ENCODE measurements at places on chromosomes 2 and 18.

GRCh38 chr2:36578343-36579296 lies 19.3 kb downstream of the FEZ2 start:
- no peaks in the 10 kb centered on the region for H3K4me1 ChIP-seq
- H3K36me3 ChIP-seq: peaks cover 32% of the 10 kb centered on the region
- H3K27me3 ChIP-seq: no peaks in the 10 kb centered on the region
- no peak overlapping the region for H3K4me3 ChIP-seq

GRCh38 chr2:69306393-69306821 lies 80.6 kb downstream of the GFPT1 start:
- H3K4me3 ChIP-seq: peak overlapping the region; percentile 40
- H3K36me3 ChIP-seq: no peaks in the 10 kb centered on the region
- no peak overlapping the region for H3K27ac ChIP-seq
- no peak for DNase-seq
- peaks cover 33% of the 10 kb centered on the region for H3K27me3 ChIP-seq

- H3K36me3 ChIP-seq: peaks cover 75% of the 10 kb centered on the region
- no peak overlapping the region for H3K4me3 ChIP-seq
- DNase-seq: no peak
- peak overlapping the region; percentile 87 for H3K27ac ChIP-seq
These were observed 156.7 kb downstream of the TTN start for GRCh38 chr2:178650554-178650953.

- H3K27ac ChIP-seq: no peak overlapping the region
- H3K4me3 ChIP-seq: no peak overlapping the region
- H3K36me3 ChIP-seq: no peaks in the 10 kb centered on the region
These were observed 323.4 kb upstream of the RBMS1 start for GRCh38 chr2:160816916-160817499.

DNA sequence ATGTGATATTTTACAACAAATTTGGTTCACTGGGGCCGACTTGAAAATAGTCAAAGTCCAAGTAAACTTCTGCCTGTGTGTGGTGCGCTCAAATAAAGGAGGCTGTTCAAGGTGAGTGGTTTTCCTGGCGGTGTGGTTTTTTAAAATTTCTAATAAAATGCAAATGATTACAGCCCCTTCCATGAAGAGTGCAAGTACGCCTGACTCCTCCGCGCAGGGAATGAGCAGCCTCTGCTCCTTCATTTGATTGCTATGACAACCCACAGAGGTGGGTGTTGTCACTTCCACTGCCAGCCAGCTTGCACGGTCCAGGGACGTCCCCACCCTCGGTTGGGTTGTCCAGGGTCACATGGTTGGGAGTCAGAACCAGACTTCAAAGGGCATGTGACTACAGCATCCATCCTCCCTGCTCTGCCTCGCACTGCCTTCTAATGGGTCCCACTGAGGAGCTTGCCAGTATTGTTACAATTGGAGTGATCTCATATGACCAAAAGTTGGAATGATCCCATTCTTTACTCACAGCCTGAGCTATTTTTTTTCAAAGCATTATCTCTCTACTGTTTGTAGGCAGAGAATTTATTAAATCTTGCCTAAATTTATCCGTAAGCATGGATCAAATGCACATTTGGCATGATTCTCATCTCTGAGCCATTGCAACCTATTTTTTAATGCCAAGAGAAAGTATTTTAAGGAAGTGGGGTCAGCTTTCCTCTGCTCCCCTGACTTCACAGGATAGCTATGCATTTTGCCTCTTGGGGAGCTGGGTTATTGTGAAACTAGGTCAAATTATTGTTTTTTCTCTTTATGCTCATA lies 121.3 kb downstream of the AGAP1 start:
- DNase-seq: no peak
- H3K27me3 ChIP-seq: no peaks in the 10 kb centered on the region
- no peaks in the 10 kb centered on the region for H3K4me1 ChIP-seq
- no peak overlapping the region for H3K27ac ChIP-seq
- no peak overlapping the region for H3K4me3 ChIP-seq

DNA sequence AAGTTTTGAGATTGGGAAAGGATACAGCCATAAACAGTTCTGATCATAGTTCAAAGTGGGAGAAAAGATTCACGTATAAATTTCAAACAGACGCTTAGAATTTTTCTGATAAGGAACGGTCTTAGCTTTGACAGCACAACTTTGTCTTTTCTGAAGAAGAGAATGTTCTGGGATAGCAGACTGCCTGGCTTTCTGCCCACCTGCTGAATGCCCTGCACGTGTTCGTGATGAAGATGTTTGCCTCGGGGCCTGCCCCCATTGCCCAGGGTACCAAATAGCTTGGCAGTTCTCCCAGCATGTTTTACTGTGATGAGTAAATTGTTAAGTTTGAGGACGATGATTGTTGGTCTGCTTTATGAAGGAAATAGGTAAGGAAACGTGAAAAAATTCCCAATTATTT lies 4.6 kb downstream of the MRPL33 start:
- H3K4me3 ChIP-seq: no peak overlapping the region
- H3K27me3 ChIP-seq: no peaks in the 10 kb centered on the region
- peak; percentile 62 for DNase-seq
- H3K27ac ChIP-seq: no peak overlapping the region
- H3K4me1 ChIP-seq: peaks cover 12% of the 10 kb centered on the region

- peak overlapping the region; percentile 89 for H3K27ac ChIP-seq
- no peak overlapping the region for H3K4me3 ChIP-seq
- no peak for DNase-seq
- H3K36me3 ChIP-seq: no peaks in the 10 kb centered on the region
These were observed 160.8 kb downstream of the FHOD3 start for GRCh38 chr18:36458306-36458705.

GRCh38 chr2:175030380-175031271 lies 25.4 kb upstream of the CHN1 start:
- H3K27ac ChIP-seq: no peak overlapping the region
- H3K27me3 ChIP-seq: no peaks in the 10 kb centered on the region
- H3K4me1 ChIP-seq: peaks cover 2% of the 10 kb centered on the region
- DNase-seq: peak; percentile 65
- H3K4me3 ChIP-seq: no peak overlapping the region

- no peak overlapping the region for H3K27ac ChIP-seq
- H3K4me3 ChIP-seq: no peak overlapping the region
- DNase-seq: no peak
- H3K4me1 ChIP-seq: no peaks in the 10 kb centered on the region
- H3K36me3 ChIP-seq: no peaks in the 10 kb centered on the region
These were observed 14.7 kb upstream of the DAW1 start for GRCh38 chr2:227856697-227857096.

DNA sequence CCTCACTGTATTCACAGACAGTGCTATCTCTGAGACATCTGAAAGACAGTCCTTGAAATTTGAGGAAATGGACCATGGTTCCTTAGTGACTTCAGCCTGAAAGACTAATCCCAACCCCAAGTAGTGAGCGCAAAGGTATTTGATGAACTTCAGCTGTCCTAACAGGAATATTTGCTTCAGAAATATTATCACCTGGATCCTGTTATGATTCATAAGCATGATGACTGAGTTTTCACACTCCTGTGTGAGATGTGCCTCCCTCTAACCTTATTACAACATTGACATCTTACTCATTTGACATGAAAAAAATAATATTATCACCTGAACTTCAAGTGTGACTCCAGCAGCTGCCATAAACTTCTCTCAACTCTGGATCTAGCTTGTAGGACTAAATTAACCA lies 11.6 kb upstream of the MRPL19 start:
- no peaks in the 10 kb centered on the region for H3K4me1 ChIP-seq
- no peak for DNase-seq
- no peaks in the 10 kb centered on the region for H3K36me3 ChIP-seq
- no peak overlapping the region for H3K4me3 ChIP-seq
- peaks cover 3% of the 10 kb centered on the region for H3K27me3 ChIP-seq

GRCh38 chr18:12742453-12742852 lies 39.6 kb downstream of the PSMG2 start:
- no peaks in the 10 kb centered on the region for H3K4me1 ChIP-seq
- no peak overlapping the region for H3K27ac ChIP-seq
- H3K27me3 ChIP-seq: no peaks in the 10 kb centered on the region
- H3K36me3 ChIP-seq: no peaks in the 10 kb centered on the region
- DNase-seq: no peak
- no peak overlapping the region for H3K4me3 ChIP-seq

DNA sequence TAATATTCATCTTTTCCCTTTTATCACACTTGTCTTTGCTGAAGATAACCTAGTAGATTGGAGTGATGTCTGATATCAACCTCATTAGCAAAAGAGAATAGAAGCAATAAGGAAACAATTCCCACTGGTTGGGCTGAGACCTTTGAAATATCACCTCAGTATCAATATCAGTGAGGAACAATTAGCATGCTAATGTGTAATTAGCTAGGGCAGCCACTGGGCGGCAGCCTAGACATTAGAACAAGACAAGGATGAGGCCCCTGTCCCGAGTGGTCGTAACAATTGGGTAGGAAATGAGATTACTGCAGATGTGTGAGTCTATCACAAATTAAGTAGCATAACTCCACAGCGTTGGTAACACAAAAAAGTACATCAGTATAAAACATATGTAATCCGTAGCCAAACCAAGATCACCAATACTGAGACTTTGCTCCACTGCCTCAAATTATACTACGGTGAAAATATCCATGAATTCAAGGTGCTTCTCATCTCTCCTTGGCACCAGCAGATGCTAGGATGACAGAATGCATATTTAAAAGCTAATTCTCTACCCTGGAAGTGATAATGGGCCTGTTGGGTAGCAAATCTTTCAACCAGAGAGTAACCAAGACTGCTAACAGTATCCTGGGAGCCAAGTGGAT lies 99.1 kb downstream of the ALPK2 start:
- H3K4me1 ChIP-seq: peaks cover 10% of the 10 kb centered on the region
- peaks cover 4% of the 10 kb centered on the region for H3K36me3 ChIP-seq
- H3K27ac ChIP-seq: peak overlapping the region; percentile 27
- peak; percentile 68 for DNase-seq
- no peak overlapping the region for H3K4me3 ChIP-seq
- H3K27me3 ChIP-seq: no peaks in the 10 kb centered on the region

GRCh38 chr2:54942373-54942772 lies 107.9 kb downstream of the RTN4 start:
- DNase-seq: no peak
- no peak overlapping the region for H3K4me3 ChIP-seq
- H3K27me3 ChIP-seq: peaks cover 23% of the 10 kb centered on the region
- H3K36me3 ChIP-seq: no peaks in the 10 kb centered on the region
- H3K4me1 ChIP-seq: no peaks in the 10 kb centered on the region

GRCh38 chr18:7632152-7633098 lies 65.3 kb downstream of the PTPRM start:
- no peak for DNase-seq
- H3K36me3 ChIP-seq: no peaks in the 10 kb centered on the region
- H3K4me3 ChIP-seq: no peak overlapping the region
- H3K4me1 ChIP-seq: peaks cover 20% of the 10 kb centered on the region
- H3K27ac ChIP-seq: no peak overlapping the region

GRCh38 chr2:1455466-1455865 lies 42.2 kb downstream of the TPO start:
- no peaks in the 10 kb centered on the region for H3K27me3 ChIP-seq
- peak; percentile 2 for DNase-seq
- no peak overlapping the region for H3K4me3 ChIP-seq
- H3K27ac ChIP-seq: no peak overlapping the region

DNA sequence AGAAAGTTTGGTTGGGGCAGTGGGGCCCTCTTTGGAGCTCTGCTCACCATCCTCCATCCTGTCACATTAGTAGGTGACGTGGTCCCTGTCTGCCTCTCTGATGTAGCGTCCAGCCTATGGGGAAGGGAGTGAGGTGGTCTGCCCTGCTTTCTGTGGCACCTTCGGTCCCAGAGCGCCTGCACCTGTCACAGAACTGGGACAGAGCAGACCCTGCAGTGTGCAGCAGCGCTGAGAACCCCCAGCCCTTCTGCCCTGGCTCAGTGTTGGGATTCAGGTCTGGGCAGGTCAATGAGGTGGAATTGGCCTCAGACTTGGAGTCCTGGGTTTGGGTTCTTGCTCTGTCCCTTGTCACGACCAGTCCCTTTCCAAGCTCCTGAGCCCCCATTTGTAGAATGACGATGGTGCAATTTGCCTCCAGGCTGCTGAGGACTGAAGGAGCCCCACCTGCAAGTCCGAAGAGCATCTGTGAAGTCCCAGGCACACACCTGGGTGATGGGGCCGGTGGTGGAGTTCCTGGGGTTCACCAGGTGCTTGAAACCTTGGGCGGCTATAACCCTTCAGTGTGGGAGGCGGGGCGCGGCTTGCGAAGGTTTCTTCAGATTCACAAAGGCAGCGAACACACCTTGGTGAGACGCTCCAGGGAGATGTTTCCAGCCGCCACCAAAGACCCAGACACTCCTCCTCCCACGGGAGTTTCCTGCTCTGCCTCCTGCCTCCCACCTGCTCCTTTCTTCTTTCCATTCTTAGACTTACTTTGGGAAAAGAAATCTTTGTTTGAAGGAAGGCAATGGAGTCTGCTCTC lies 265.4 kb upstream of the HDAC4 start:
- no peak overlapping the region for H3K27ac ChIP-seq
- no peak overlapping the region for H3K4me3 ChIP-seq
- no peaks in the 10 kb centered on the region for H3K27me3 ChIP-seq

- no peak overlapping the region for H3K4me3 ChIP-seq
- H3K27ac ChIP-seq: no peak overlapping the region
- DNase-seq: peak; percentile 63
- peaks cover 10% of the 10 kb centered on the region for H3K4me1 ChIP-seq
- peaks cover 11% of the 10 kb centered on the region for H3K36me3 ChIP-seq
- no peaks in the 10 kb centered on the region for H3K27me3 ChIP-seq
These were observed 156.1 kb downstream of the MYO1B start for GRCh38 chr2:191401287-191401686.

- no peak overlapping the region for H3K4me3 ChIP-seq
- H3K27ac ChIP-seq: no peak overlapping the region
- no peaks in the 10 kb centered on the region for H3K4me1 ChIP-seq
- no peak for DNase-seq
- H3K36me3 ChIP-seq: no peaks in the 10 kb centered on the region
These were observed 184.0 kb upstream of the PID1 start for GRCh38 chr2:229454934-229455631.

DNA sequence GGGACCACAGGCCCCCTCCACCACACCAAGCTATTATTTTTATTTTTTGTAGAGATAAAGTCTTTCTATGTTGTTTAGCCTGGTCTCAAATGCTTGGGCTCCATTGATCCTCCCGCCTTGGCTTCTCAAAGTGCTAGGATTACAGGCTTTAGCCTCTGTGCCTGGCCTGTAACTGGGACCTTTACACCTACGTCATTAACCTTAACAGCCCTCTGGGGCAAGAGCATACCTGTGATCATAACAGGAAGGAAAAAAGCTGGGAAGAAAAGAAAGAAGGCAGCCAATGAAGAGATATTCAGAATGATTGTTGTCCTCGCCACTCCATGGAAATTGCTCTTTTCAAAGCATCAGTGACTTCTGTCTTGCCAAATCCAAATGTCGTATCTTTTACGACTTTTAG lies 338.2 kb downstream of the LRRTM1 start:
- no peaks in the 10 kb centered on the region for H3K27me3 ChIP-seq
- H3K4me3 ChIP-seq: no peak overlapping the region
- DNase-seq: no peak
- peaks cover 9% of the 10 kb centered on the region for H3K4me1 ChIP-seq
- H3K27ac ChIP-seq: no peak overlapping the region
- H3K36me3 ChIP-seq: no peaks in the 10 kb centered on the region

- no peak for DNase-seq
- no peaks in the 10 kb centered on the region for H3K4me1 ChIP-seq
- H3K4me3 ChIP-seq: no peak overlapping the region
- peaks cover 34% of the 10 kb centered on the region for H3K36me3 ChIP-seq
- no peaks in the 10 kb centered on the region for H3K27me3 ChIP-seq
These were observed 14.7 kb upstream of the ERCC3 start for GRCh38 chr2:127308586-127309138.

GRCh38 chr18:14941256-14941655 lies 193.3 kb downstream of the ANKRD30B start:
- no peak for DNase-seq
- H3K27ac ChIP-seq: no peak overlapping the region
- H3K36me3 ChIP-seq: no peaks in the 10 kb centered on the region
- no peaks in the 10 kb centered on the region for H3K4me1 ChIP-seq
- no peak overlapping the region for H3K4me3 ChIP-seq

Data from cardiac muscle cell (in vitro differentiated cells and primary cell).